Endothelial cell of umbilical vein (primary cell): ENCODE measurements at places on chromosomes 12 and 14. TPM values are rescaled to one million over a fixed set of nuclear protein-coding genes. Genes with fewer than 3 reads are reported as not detected.

SFSWAP gene
- 53.1 and 53.3 TPM in 2 replicates for total RNA-seq

CLEC4A gene
- 0.86 and 0.95 TPM in 2 replicates for total RNA-seq

SIX4 gene
- 4.7 and 7.5 TPM in 2 replicates for total RNA-seq

OR10AD1 gene
- total RNA-seq: not detected in 2 replicates

- H3K4me3 ChIP-seq: no peak overlapping the region
- no peaks in the 10 kb centered on the region for H3K4me1 ChIP-seq
- no peak for DNase-seq
Measured at GRCh38 chr12:80620281-80620680, 87.2 kb upstream of the MYF6 start.

DNA sequence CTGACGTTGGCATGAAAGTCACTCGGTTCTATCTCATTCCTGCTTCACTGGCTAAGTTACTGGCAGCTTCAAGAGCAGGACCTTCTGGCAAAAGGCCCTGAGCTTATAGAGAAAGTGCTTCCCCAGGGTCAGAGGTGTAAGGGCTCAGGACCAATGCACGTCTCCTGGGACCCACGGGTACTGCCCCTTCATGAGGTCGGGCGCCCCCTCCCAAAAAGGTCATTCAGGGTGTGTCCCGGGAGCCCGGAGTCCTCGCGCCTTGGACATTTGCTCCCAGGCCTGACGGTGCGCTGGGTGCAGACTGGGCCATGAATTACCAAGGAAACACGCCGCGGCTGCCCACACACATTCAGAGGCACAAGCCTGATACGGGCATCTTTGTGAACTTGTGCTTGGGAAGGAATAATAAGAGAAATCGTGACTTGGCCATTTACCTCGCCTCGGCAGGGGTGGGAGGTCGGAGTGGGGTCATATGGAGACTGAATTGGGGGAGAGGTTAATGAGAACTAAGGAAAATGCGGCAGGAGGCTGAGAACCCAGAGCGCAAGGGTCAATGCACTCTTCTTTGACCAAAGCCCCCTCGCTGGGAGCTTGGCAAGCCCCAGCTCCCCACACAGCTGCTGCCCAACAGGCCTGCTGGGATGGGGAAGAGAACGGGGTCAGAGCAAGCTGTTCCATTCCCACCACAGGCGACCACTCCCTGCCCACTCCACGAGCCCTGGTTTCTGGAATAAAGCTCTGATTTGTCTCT, 15.7 kb upstream of the SLC6A12 start:
- H3K4me1 ChIP-seq: no peaks in the 10 kb centered on the region
- no peak overlapping the region for H3K27ac ChIP-seq
- DNase-seq: no peak
- H3K36me3 ChIP-seq: no peaks in the 10 kb centered on the region

- no peak for DNase-seq
- H3K27me3 ChIP-seq: peaks cover 18% of the 10 kb centered on the region
- no peak overlapping the region for H3K27ac ChIP-seq
Measured at GRCh38 chr14:26598672-26599131, 869 bp upstream of the NOVA1 start.
